ENCODE measurements at places on chromosomes 7 and 10.

DNA sequence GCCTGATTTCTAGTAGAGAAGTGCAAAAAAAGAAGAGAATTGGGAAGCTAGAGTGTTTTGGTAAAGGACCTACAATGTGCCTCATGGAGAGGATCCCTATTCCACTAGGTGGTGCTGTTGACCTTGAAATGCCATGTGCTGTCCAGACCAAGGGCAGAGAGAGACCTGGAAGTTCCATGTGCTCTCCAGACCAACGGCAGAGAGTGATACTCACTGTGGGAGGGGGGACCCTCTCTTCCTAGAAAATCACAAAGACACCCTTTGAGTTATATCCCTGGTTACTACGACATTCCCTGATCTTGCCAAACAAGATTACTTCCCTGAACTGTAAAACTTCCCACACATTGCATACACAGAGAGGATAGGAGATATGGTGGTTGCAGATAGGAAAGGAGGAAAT is 212.7 kb upstream of the ZNF804B start:
- no peaks in the 10 kb centered on the region for H3K27me3 ChIP-seq
- DNase-seq, result peak; percentile 5
- H3K4me3 ChIP-seq, result no peak overlapping the region
- no peak overlapping the region for H3K27ac ChIP-seq
- no peaks in the 10 kb centered on the region for H3K4me1 ChIP-seq
- no peaks in the 10 kb centered on the region for H3K36me3 ChIP-seq

DNA sequence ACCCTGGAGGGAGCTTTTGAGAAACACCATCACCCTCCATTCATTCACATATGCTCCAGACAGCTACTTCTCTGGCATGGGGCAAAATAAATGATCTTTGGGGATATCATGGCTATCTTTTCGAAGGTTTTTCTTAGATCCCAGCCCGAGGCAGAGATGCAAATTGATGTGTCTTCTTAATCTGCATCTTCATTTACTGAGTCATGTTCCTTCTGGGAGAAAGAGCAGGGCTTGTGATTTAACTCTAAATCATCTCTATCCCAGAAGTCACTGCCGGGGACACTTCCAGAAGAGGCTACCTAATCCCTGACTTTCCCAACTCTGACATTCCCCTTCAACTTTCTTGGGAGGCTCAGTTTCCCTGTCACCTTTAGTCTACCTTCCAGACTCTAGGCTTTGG is 90.1 kb downstream of the SORCS3 start:
- H3K27me3 ChIP-seq, result peaks cover 13% of the 10 kb centered on the region
- H3K4me1 ChIP-seq, result no peaks in the 10 kb centered on the region
- no peak overlapping the region for H3K27ac ChIP-seq
- H3K4me3 ChIP-seq, result no peak overlapping the region
- DNase-seq, result no peak

DNA sequence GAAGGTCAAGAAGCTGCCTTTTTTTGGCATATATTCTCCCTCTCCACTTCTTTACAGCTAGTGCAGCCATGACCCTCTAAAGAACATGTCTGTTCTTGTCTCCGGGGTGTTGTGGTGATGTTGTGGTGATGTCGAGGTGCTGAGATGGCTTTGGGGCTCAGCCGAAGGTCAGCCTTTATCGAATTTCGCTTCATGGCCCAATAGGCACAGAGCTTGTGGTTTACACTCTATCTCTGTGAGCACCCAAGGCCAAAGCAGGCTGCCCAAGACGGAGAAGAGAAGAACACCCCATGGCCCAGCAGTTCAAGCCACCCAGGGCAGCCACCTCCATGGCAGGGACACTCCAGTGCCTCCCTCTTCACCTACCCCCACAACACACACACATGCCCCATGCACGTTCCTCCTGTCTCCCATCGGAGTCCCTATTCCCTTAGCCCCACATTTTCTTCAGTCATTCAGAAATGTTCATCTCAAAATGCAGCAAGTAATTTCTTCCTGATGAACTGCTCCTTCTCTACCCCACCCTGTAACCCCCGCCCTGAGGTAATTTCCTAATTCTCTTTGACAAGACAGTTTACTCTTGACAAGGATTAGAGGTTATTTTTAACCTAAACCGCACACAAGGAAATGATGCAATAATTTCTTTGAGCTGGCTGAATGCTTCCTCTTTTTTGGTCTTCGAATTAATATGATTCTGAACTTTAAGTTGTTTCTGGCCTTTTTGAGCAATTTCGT is 18.6 kb upstream of the ADRB1 start:
- no peak for DNase-seq
- H3K36me3 ChIP-seq, result peaks cover 2% of the 10 kb centered on the region
- H3K4me3 ChIP-seq, result peak overlapping the region; percentile 64
- H3K27me3 ChIP-seq, result peaks cover 64% of the 10 kb centered on the region
- H3K27ac ChIP-seq, result peak overlapping the region; percentile 56

GRCh38 chr7:99024066-99024465 is 119.8 kb downstream of the SMURF1 start:
- peaks cover 3% of the 10 kb centered on the region for H3K4me1 ChIP-seq
- no peak for DNase-seq
- no peak overlapping the region for H3K27ac ChIP-seq
- H3K4me3 ChIP-seq, result no peak overlapping the region
- no peaks in the 10 kb centered on the region for H3K27me3 ChIP-seq

Data from T-helper 2 cell treated with Interferon-gamma antibody and Interleukin-4, amounts not matched to agents 5 μg/mL and 100 μg/mL, for 36 hours (primary cell).